Caco-2 (cell line): ENCODE measurements at places on chromosomes 5 and 9. TPM values are rescaled to one million over a fixed set of nuclear protein-coding genes. Genes with fewer than 3 reads are reported as not detected.

LHX2 gene
- 2.6 and 4.0 TPM in 2 replicates for total RNA-seq

TMEM215 gene
- not detected in 2 replicates for total RNA-seq

TDRD7 gene
- 22.0 and 23.0 TPM in 2 replicates for total RNA-seq

DDX4 gene
- 0.26 TPM in 1 of 2 replicates, not detected in the other for total RNA-seq

C5 gene
- 10.8 and 14.9 TPM in 2 replicates for total RNA-seq

PDZD2 gene
- 0.16 and 0.91 TPM in 2 replicates for total RNA-seq

SLC25A2 gene
- 0.64 and 0.67 TPM in 2 replicates for total RNA-seq

UHRF2 gene
- total RNA-seq = 38.1 and 46.5 TPM in 2 replicates

SPATA9 gene
- 0.34 TPM in 1 of 2 replicates, not detected in the other for total RNA-seq

CDKN2B-AS1 gene
- total RNA-seq = 1.2 and 2.1 TPM in 2 replicates

TIMD4 gene
- 1.7 and 2.0 TPM in 2 replicates for total RNA-seq

DNM1 gene
- 3.9 and 5.2 TPM in 2 replicates for total RNA-seq

CFAP157 gene
- total RNA-seq = not detected in 2 replicates

PCDHGC5 gene
- total RNA-seq = 0.21 and 0.25 TPM in 2 replicates

PCDHB14 gene
- total RNA-seq = 0.41 and 0.44 TPM in 2 replicates

MZB1 gene
- not detected in 2 replicates for total RNA-seq

SPATA31C1 gene
- total RNA-seq = not detected in 2 replicates

SYK gene
- total RNA-seq = 4.6 and 5.3 TPM in 2 replicates

F2RL1 gene
- 50.0 and 51.8 TPM in 2 replicates for total RNA-seq

TMEM232 gene
- total RNA-seq = 0.34 and 0.91 TPM in 2 replicates

PPP3R2 gene
- not detected in 2 replicates for total RNA-seq

HRCT1 gene
- total RNA-seq = not detected in 2 replicates

PRUNE2 gene
- total RNA-seq = 3.5 and 3.7 TPM in 2 replicates

C5orf34 gene
- total RNA-seq = 7.0 and 7.1 TPM in 2 replicates

PPP2R2B gene
- total RNA-seq = 6.9 and 9.8 TPM in 2 replicates

SCGB3A2 gene
- not detected in 2 replicates for total RNA-seq

IFNB1 gene
- not detected in 2 replicates for total RNA-seq

CAST gene
- 418 and 426 TPM in 2 replicates for total RNA-seq

FAM221B gene
- not detected in 2 replicates for total RNA-seq

CHMP5 gene
- total RNA-seq = 52.5 and 58.3 TPM in 2 replicates

SAXO1 gene
- 0.20 TPM in 1 of 2 replicates, not detected in the other for total RNA-seq

PCDHGA11 gene
- 1.2 and 1.9 TPM in 2 replicates for total RNA-seq

NUTM2F gene
- total RNA-seq = not detected in 2 replicates

TRIM36 gene
- total RNA-seq = 0.95 and 1.3 TPM in 2 replicates

SEMA4D gene
- total RNA-seq = 16.0 and 17.1 TPM in 2 replicates

NOXA1 gene
- 7.3 and 8.6 TPM in 2 replicates for total RNA-seq

GLRA1 gene
- not detected in 2 replicates for total RNA-seq

TAF11L5 gene
- total RNA-seq = not detected in 2 replicates

WHRN gene
- total RNA-seq = 1.4 and 1.6 TPM in 2 replicates

SUSD3 gene
- total RNA-seq = 2.2 and 2.9 TPM in 2 replicates

SLC23A1 gene
- 20.4 and 24.0 TPM in 2 replicates for total RNA-seq

AK3 gene
- 31.9 and 32.0 TPM in 2 replicates for total RNA-seq

GAS1 gene
- total RNA-seq = 0.64 and 1.4 TPM in 2 replicates

MAMDC4 gene
- 8.8 and 10.8 TPM in 2 replicates for total RNA-seq

NSG2 gene
- not detected in 2 replicates for total RNA-seq
